Activated T-cell treated with anti-CD3 and anti-CD28 coated beads for 4 hours (primary cell): ENCODE measurements at places on chromosomes 7 and 10.

GRCh38 chr10:103793429-103793828, 61.9 kb downstream of the SH3PXD2A start:
- DNase-seq: no peak

- no peak for DNase-seq
These were observed 105.0 kb upstream of the NANOS1 start for GRCh38 chr10:118924493-118924892.

DNA sequence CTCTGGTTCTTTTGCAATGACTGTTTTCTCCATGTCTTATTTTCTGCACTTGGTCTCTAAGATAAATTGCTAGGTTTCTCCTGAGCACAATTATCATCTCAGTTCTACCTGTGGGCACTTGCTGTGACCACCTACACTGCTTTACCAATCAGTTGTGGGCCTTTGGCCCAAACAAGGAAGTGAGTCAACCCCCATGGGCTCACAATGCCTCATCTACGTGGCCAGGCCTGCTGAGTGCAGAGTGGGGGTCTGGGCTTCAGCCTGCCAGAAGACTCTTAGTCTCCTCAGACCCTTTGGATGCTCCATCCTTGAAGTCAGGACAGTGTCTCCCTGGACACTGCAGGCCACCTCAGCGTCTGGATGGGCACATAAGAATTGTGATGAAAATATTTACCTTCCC, 20.3 kb downstream of the SCART1 start:
- DNase-seq: no peak

- no peak for DNase-seq
These were observed 31.8 kb downstream of the CHST3 start for GRCh38 chr10:71995887-71996575.

- no peak for DNase-seq
These were observed 26.2 kb upstream of the ZNF862 start for GRCh38 chr7:149811831-149812490.

- DNase-seq: no peak
These were observed 75.8 kb upstream of the MRLN start for GRCh38 chr10:59829024-59829423.

DNA sequence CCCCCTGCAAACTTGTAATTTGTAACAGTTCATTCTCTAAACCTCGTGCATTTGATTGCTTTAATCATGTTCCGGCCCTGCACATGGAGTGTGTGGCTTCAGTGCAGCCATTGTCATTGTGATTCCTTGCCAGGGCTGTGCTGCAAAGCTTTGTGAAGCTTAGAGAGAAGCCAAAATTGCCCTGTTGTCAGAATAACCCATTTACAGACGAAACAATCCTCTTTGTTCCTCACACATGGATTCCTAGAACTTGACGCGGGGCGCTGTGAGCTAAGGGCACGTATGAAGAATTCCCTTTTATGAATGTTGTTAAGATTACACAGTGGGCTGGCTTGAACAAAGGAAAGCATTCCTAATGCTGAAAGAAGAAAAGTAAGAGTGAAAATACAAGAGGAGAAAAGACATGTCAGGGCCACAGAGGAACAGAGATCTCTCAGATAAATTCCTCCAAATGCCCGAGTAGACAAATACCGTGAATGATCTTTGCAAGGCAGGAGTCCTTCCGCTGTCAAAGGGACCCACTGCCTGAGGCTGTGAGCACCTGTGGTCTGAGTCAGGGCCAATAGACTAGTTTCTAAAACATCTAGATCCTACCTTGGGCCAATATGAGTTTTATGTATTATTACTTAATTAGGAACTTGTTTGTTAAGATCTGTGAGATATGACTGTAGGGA, 205.4 kb upstream of the C7orf33 start:
- DNase-seq: no peak

- DNase-seq: no peak
These were observed 32.1 kb upstream of the PAX2 start for GRCh38 chr10:100713049-100713858.

DNA sequence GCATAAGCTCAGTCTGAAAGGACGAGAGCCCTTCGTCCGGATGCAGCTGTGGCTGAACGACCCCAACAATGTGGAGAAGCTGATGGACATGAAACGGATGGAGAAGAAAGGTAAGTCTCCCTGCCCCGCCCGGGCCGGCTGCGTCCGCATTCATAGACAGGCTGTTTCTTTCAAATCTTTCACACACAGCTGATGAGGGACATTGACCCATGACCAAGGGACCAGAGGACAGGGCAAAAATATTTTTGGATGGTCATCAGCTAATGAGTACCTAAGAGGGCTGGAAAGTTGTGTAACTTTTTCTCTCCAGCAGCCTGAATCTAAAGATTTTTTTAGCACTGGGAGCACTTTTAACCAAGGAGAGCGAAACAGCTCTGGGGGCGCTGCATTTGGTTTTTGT, 52.5 kb upstream of the SH2B2 start:
- DNase-seq: no peak

DNA sequence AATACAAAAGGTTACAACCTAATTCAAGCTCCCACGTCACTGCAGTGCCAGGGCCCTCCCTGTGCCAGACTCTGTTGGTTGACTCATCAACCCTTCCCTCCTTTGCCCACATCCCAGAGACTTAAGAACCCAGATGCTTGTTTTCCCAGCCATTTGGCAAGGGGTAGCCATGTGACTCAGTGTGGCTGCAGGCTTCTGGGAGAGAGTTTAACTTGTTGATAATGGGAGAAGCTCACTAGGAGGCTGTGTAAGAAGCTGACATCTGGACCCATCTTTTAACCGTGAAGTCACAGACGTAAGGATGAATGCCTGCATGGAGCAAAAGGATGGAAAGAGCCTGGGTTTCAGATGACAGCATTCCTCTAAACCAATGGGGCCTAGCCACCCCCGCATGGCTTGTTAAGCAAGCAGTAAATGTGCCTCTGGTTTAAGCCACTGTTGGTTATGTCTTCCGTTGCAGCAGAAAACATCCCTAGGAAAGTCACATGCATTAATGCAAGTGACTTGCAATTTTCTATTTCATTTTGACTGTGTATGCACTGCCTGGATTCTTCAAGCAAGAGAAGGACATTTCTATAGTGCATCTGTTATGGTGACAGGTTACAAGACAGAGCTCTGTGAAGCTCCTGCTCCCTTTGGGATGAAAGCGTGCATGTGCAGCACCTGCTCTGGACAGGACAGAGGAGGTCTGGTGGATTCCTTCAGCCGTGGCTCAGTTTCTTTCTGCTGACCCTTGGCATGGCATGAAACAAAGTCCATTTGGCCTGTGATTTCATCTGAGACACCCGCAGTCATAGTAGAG, 57.5 kb upstream of the CREB5 start:
- DNase-seq: no peak

DNA sequence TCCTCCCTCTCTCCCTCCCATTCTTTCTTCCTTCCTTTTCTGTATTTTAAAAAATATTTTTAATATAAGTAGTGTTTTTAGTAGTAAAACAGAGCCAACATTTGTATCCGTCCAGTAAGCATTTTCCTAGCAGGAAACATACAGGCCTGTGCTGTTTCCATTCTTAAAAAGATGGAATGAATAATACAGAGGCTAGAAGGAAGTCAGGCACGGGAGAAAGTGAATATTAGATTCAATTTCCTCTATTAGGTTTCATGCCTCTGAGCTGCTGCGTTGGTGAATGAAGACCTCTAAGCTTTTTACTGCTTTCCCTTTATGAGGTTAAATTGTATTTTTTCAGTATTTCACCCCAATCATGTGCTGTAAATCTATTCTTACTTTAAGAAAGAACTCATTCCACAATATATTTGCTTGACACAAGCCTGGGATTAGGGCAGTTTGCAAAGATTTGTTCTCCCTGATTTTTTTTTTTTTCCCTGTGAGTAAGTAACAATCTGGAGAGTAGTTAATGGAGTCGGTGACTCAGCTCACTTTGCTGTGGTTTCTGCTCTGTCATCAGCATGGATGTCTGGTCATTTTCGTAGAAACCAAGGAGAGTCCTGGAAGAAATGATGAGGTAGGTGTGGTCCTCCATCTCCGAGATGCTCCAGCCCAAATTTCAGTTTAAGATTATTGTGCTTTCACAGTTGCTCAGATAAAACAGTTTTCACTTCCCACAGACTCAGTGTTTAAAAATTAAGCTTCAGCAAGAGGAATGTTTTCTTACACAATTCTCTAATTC, 76.1 kb upstream of the PITRM1 start:
- DNase-seq: no peak

DNA sequence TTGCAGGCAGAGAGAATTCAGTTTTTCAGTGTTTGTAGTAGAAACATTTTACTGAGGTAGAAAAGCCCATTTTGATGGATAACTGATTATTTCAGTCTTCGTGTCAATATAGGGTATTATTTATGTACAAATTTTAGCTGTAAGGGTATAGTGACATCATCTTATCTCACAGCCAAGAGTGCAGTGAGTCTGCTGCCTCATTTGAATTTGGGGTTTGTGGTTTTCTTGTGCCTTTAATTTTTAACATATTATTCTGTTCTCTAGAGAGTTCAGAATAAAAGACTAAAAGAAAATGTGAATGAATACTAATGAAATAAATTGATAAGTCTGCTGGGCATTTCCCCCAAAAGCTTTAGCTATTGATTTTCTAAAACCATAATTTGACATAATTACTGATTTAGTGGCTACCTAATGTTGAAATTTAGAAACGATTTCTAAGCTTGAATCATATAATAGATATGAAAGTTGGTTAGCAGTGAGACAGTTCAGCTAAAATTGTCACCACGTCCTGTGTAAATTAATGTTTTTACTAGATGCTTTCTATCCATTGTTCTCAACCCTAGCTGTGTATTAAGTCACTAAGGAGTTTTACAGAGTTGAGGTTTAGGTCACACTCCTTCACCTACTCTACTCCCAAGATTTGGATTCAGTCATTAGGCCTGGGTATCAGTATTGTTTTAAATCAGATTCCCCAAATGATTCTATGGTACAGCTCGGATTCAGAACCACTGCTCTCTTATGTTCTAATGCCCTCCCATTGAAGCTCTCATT, 37.3 kb downstream of the ACADSB start:
- no peak for DNase-seq

DNA sequence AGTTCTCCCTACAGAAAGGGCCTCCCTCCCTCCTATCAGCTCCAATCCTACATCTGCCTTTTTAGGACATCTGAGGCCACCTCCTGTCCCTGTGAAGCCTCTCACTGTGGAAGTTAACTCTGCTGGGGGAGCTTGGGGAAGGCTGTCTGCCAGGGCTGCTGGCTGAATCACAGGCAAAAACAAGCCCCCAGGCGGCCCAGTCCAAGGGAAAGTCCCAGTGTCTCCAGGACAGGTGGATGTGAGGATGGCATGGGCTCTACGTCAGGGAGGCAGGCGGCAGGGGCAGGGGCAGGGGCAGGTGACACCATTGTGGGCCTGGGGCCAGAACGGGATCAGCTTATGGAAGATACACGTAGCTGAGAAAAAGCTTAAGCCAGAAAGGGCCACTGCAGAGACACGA, 240.2 kb downstream of the MAD1L1 start:
- DNase-seq: no peak

GRCh38 chr7:151795168-151795811, 81.6 kb downstream of the PRKAG2 start:
- peak; percentile 50 for DNase-seq

DNA sequence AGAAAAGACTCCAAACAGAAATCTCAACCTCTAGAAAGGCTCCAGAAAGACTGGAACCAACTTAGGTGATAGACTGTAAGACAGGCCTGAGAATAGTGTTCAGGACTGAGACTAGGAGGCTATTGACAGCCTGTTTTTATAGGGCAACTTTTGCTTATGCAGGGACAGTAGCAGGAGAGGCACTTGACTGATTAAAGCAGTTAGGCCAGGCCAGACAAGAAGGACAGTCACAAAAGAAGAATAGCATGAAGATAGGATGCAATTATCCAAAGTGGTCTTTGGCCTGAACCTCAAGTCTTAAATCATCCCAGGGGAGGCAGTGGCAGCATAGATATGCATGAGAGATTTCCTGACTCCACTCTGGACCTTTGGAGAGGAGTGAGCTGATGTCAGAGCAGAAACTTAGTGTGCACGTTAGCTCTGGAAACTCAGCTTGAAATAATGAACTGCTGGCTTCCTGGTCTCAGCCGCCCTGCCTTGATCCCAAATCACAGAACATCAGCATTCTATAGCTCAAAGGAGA, 290.6 kb downstream of the SORCS3 start:
- DNase-seq: no peak

DNA sequence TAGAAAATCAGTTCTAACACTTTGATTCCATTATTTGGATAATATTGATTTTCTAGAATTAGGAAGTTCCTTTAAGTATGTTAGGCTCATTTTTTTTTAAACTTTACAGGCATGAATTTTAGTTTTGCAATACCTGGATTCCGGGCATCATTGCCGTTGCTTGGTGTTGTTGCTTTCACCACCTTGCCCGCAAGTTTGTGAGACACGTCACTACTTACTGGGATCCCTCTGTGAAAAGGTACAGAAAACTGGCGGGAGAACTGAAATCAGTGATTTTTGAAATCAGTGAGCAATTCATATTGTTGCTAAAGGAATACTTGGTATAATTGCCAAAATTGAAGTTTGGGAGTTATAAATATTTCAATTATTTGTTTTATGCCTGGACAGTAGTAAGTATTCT, 232.3 kb upstream of the NPY start:
- DNase-seq: no peak

GRCh38 chr7:157540606-157541294, 203.9 kb downstream of the DNAJB6 start:
- no peak for DNase-seq

GRCh38 chr10:84179059-84179710, 5.6 kb downstream of the GPR15LG start:
- no peak for DNase-seq

GRCh38 chr10:83075815-83076355, 1063.4 kb upstream of the GHITM start:
- no peak for DNase-seq

DNA sequence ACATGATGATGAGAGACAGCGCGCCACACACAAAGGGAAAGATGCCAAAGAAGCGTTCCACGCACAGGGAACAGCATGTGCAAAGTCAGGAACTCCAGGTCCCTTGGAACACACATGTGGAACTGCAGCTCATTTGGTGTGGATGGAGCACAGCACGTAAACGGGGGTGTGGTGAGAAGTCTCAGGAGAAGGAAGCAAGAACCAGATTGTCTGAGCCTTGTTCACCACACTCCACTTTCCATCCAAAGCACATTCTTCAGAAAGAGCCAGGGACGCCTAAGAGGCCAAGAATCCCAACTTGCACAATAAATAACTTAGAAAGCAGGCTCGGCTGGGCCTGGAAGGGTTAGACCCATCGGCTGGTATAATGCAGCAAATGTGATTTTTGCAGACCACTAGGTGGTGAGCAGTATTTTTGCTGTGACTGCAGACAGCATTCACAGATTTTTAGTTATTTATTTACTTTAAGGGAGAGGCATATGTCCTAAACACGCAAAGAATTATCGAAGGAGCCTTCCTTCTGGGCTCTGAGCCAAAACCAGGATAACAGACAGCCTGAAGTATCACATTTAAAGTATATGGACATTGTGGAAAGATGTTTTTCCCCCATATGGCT, 27.9 kb upstream of the ASCC1 start:
- no peak for DNase-seq

GRCh38 chr10:23368816-23369640, 24.4 kb upstream of the C10orf67 start:
- DNase-seq: no peak
